ENCODE measurements at places on chromosomes 5 and 9.
A peak's percentile ranks its signal among the peaks of the same experiment; 100 is the strongest.

- no peak for DNase-seq
These were observed 26.2 kb upstream of the CTNNAL1 start for GRCh38 chr9:109039539-109039938.

DNA sequence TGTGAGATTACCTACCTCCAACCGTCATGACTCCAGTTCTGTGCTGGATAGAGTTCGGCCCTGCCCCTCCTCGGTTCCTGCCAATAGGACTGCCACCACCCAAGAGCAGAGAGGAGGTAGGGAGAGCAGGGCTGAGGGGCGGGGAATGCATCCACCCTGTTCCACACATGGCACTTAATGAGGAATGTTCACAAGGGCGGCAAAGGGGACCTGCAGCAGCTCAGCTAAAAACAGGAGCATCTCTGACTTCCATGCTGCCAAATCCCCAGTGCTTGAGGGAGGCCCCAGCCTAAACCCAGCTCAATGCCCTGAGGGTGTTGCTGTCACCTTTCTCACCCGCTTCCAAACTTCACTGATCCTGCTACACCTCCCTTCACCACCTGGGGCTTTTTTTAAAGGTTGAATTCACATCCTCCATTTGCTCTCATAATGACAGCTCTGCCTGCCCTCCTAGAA lies 7.8 kb upstream of the DELE1 start:
- no peak for DNase-seq

DNA sequence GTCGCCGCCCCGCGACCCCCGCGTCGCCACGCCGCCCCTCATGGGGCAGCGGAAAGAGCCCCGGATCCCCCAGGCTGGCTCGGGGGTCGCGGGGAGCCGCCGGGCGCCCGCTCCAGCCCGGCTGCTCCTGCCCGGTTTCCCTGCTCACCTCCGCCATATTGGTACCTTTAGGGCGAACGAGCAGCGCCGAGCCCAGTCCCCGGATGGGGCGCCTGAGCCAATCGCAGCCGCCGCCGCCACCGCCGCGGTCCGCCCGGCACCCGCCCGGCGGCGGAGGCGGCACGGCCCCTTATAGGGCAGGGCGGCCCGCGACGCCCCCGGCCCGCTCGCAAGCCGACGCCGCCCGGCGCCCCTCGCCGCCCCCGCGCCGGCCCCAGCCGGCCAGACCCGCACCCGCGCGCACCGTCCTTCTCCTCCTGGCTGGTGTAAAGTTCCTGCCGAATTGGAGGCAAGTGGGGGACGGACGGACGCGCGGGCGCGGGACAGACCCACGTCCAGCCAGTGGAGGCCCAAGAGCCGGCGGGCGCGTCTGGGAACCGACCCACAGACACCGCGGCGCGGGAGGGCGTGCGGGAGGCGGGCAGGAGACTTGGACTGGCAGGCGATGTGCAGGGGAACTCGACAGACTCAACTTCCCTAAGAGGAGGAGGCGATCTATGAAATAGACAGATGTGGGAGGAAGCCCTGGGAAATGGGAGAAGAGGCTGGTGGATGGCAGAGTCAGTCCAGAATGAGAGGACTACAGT lies at the start of gene MIER3:
Gene MIER3, minus strand, starts transcription at position 178 of the 746 bp plus-strand sequence. Its CDS starts 21 bp downstream, at position 157.
- peak; percentile 76 for DNase-seq

DNA sequence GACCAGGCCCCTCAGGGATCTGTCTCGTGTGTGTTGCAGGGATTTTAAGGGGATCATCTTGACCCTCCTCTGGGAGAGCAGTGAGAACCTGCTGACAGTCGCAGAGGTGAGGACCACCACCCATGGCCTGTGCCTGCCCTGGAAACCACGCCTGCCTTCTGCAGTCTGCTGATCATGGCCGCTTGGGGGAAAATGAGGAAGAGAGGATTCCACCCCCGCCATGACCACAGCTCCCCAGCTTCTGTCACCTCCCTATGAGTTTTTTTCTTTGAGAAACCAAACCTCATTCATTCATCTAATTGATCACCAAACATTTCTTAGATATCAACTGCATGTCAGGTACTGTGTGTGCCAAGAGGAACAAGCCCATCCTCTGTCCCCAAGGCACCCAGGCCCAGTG lies 46.3 kb upstream of the TDRD7 start:
- DNase-seq, result no peak

GRCh38 chr5:16271851-16272250 lies 92.3 kb upstream of the MARCHF11 start:
- DNase-seq, result no peak

DNA sequence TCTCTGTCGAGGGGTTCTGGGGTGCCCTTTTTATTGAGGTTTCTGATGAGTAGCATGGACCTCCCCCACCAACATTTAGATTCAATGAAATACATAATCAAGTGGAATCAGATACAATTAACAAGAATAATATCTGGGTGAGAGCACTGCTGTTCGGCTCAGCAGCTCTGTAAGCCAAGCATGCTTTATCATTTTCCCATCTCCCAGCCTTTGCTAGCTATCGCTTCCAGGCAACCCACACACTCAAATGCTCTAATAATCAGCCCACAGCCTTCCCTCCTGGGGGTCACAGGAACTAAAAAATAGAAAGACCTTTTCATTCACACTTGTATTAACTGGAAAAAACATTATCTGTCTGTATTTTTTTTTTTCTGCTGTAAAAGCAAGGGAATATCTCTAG lies 8.9 kb downstream of the PLPPR1 start:
- no peak for DNase-seq

DNA sequence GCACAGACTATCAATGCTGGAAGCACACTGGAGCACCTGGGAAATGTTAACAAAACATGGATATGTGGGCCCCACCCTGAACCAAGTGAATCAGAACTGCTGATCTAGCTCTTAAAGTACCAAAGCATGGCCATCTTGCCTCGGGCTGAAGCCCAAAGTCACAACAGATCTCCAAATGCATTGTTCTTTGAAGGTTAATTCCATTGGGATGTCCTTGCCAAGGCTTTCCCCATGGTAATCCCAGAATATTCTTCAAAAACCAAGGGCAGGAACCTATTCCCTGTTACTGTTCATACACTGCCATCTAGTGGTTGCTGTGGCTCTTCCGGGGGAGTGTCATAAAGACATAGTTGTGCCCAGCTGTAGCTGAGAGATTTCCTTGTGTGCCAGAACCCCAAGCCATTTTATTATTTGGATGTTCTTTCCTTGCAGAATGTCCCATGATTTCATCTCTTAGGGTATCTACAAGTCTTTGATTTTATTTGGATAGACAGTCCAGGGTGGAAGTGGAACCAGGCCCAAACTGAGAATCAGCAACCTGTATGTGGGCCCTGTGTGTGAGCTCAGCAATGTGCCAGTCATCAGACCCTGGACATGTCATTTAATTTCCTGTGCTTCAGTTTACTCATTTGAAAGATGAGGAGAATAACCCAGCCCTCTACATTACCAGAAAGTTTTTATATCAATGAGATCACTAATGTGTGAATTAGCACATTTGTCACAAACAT lies 290.0 kb downstream of the ACTL7B start:
- no peak for DNase-seq

GRCh38 chr5:82465235-82465634 lies 187.1 kb upstream of the RPS23 start:
- DNase-seq, result no peak

DNA sequence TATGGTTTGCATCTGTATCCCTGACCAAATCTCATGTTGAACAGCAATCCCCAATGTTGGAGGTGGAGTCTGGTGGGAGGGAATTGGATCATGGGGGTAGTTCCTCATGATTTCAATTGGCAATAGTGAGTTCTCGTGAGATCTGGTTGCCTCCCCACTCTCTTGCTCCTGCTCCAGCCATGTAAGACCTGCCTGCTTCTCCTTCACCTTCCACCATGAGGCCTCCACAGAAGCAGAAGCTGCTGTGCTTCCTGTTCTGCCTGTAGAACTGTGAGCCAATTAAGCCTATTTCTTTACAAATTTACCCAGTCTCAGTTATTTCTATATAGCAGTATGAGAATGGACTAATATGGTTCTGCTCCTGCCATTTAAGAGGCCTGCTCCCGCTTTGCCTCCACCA lies 32.9 kb downstream of the SCAI start:
- no peak for DNase-seq

GRCh38 chr5:60379907-60380306 lies 320.1 kb downstream of the DEPDC1B start:
- no peak for DNase-seq

DNA sequence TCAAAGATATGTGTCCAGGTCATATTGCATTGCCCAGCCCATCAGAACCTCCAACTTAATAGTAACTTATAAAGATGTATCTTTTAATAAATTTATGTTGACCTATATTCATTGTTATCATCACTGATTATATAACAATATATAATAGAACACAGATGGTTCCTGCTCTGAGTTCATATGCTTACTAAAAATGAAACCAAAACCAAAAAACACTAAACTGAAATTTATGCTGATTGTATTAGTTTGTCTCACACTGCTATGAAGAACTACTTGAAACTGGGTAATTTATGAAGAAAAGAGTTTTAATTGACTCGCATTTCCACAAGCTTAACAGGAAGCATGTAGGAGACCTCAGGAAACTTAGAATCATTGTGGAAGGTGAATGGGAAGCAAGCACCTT lies 462.5 kb upstream of the TYRP1 start:
- DNase-seq, result no peak

GRCh38 chr5:33312571-33313549 lies 127.9 kb upstream of the TARS1 start:
- no peak for DNase-seq

GRCh38 chr5:35678661-35679060 lies 61.0 kb downstream of the SPEF2 start:
- no peak for DNase-seq

DNA sequence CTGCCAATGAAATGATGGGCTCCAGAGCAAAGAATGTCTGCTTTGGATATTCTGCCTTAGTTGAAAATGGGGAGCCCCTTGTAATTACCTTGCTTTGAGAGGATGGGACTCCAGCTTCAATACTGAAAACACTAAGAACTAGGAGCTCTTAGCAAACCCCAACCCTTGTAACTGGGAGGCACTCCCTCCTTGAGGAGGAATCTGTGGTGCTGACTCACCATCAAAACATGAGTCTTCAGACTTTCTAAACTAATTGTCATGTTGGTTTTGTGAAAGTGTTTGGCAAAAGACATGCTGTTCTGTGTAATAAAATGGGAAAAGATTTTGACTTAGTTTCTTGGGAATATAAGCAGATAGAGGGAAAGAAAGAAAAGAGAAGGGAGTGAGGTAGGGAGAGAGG lies 91.9 kb upstream of the PTPRD start:
- DNase-seq, result no peak

DNA sequence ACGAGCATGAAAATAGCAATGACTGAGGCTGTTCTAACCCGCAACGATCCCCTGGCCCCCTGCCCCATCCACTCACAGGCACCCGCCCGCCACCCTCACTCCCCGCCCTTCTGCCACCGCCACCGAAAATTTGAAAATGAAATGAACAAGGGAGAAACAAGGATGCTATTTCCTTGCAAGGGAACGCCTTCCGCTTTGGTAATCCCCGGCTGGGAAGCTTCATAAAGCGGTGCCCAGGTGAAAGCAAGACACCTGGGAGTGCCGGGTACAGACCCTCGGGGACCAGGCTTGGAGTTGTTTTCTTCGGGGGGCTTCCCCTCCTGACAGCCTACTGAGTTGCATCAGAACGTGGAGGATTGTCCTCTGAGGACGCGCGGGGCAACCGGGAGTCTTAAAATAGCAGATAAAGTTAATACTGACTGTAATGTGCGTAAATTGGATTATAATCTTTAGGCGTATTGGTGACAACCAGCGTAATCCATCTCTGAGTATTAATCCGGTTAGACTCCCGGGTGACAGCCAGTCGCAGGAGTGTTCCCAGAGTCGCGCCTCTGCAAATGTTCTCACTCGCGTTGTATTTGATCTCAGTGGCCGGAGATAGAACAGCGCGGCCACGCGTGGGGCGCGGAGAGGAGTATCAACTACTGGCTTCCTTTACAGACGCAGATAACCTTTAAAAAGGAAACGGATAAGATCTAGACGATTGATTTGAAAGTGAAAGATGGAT lies 885 bp upstream of the MLLT3 start:
- DNase-seq, result peak; percentile 44

DNA sequence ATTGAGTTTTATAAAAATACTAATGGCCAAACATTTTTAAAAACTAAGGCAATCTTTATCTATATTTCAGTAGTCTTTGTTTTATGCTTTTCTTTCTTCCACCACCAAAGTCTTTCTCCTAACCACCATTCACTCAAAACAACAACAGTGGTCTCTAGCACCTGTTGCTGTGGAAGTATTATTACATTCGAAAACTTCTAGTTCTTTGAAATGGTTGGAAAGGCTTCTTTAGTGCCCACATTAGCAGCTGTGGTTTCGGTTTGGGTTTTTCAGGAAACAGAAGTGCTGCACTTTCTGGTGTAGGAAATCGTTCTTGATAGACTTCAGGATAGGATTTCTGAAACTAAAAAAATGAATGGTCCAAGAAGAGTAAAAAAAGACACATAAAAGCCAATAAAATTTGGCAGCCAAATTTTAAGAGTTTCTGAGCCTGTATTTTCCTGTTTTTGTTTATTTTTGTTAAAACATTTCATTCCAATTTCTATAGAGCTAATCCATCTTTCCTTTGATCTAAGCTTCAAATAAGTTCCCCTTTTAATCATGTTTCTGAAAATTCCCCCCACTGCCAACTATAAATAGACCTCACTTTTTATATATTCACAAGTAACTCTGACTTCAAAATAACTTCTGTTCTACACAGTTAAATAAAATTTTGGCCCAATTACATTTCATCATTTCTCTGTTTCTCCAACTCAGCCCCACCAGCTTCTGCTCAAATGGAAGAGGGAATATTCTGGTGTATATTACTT lies 102.2 kb downstream of the DEPDC1B start:
- no peak for DNase-seq

- DNase-seq, result no peak
These were observed 5.2 kb downstream of the OLFML2A start for GRCh38 chr9:124781967-124782660.

- DNase-seq, result no peak
These were observed 5.7 kb downstream of the SHB start for GRCh38 chr9:38063363-38063707.

- DNase-seq, result no peak
These were observed 24.8 kb upstream of the HNRNPA0 start for GRCh38 chr5:137778772-137779564.

DNA sequence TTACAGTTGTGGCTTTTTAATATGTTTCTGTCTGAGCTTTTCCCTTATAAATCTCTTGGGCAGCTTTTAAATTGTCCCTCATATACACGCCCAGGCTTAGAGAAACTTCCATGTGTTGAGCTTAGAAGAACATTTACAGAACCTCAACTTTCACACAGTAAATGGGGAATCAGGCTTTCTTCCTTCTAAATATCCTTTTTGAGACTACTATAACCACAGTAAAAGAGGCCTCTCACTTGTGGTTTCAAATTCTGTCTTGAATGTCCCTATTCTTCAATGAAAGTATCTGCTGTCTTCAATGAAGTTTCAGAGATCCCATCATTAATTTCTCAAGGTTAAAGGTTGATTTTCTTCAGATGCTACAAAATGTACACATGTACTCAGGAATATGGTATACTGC lies 588.6 kb upstream of the DMAC1 start:
- no peak for DNase-seq

GRCh38 chr5:3835811-3836210 lies 240.2 kb downstream of the IRX1 start:
- DNase-seq, result no peak

DNA sequence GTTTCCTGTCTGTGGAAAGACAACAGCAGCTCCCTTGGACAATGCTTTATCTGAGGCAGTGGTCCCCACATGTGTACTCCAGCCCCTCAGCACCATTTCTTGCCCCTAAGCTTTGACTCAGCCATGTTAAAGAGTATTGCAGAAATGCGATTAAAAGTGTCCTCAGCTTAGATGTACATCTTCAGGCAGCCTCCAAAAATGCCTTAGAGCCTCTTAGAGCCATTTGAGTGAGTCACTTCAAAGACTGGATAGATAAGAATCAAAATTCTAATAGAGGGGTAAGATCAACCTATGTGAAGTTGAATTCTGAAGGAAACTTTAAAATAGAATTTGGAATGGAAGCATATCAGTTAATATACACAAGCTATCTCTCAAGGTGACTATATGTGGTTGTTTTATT lies 296.3 kb downstream of the ADAMTS6 start:
- DNase-seq, result no peak

Measured in stimulated activated CD4-positive, alpha-beta T cell treated with anti-CD3 and anti-CD28 coated beads, Interleukin-12 subunit alpha, Interleukin-12 subunit beta, amount 100 ng/mL, for 4 hours (primary cell).